ENCODE measurements at places on chromosomes 6 and 20. TPM values are rescaled to one million over a fixed set of nuclear protein-coding genes. Genes with fewer than 3 reads are reported as not detected.

Gene BMP7
- 62.6 TPM for total RNA-seq

Gene CLDN20
- 0.29 TPM for total RNA-seq

Gene TAGAP
- 3.3 TPM for total RNA-seq

Gene CYP39A1
- total RNA-seq, result 7.4 TPM

Gene PGC
- total RNA-seq, result 0.18 TPM

Gene SLX4IP
- 6.7 TPM for total RNA-seq

Gene BPIFB4
- not detected for total RNA-seq

Gene TMC2
- total RNA-seq, result not detected

Gene RPP40
- 15.5 TPM for total RNA-seq

Gene TMEM244
- not detected for total RNA-seq

Gene UBD
- 1.1 TPM for total RNA-seq

Gene OR2H2
- not detected for total RNA-seq

Gene SRXN1
- total RNA-seq, result 12.4 TPM

Gene CLPSL2
- total RNA-seq, result not detected

Gene ABCF1
- total RNA-seq, result 35.4 TPM

Gene CENPW
- total RNA-seq, result 3.7 TPM

Gene UNC5CL
- total RNA-seq, result 14.6 TPM

Gene TMEM74B
- 2.7 TPM for total RNA-seq

Gene CDH4
- 4.8 TPM for total RNA-seq

Gene GTSF1L
- total RNA-seq, result not detected

Gene CALHM6
- 4.2 TPM for total RNA-seq

Gene MICB
- total RNA-seq, result 3.6 TPM

Gene SLC2A10
- 21.3 TPM for total RNA-seq

Gene DNAH8
- total RNA-seq, result 1.3 TPM

Gene RAD21L1
- not detected for total RNA-seq

Gene ERGIC3
- total RNA-seq, result 301 TPM

Gene FITM2
- 9.8 TPM for total RNA-seq

Gene PPP1R3G
- total RNA-seq, result 5.0 TPM

Gene IBTK
- 41.4 TPM for total RNA-seq

Gene EFCAB8
- total RNA-seq, result not detected

Gene CSNK2B
- 99.5 TPM for total RNA-seq

Gene KHDC1L
- total RNA-seq, result not detected

Gene NOX3
- 2.1 TPM for total RNA-seq

Gene LRRC73
- 1.6 TPM for total RNA-seq

Gene PLCB4
- total RNA-seq, result 22.1 TPM

Gene CCN6
- 1.1 TPM for total RNA-seq

Gene PDE7B
- 13.0 TPM for total RNA-seq

Gene CLPSL1
- not detected for total RNA-seq

All from metanephros (tissue), 2 donors.